Dermis microvascular lymphatic vessel endothelial cell (primary cell): ENCODE measurements at places on chromosomes 4 and X. TPM values are rescaled to one million over a fixed set of nuclear protein-coding genes. Genes with fewer than 3 reads are reported as not detected.

USP17L24 gene
- total RNA-seq, result not detected in 2 replicates

F8A3 gene
- 1.4 and 1.6 TPM in 2 replicates for total RNA-seq

RTL3 gene
- not detected in 2 replicates for total RNA-seq

AGTR2 gene
- total RNA-seq, result not detected in 2 replicates

KDM5C gene
- 86.8 and 152 TPM in 2 replicates for total RNA-seq

GPC4 gene
- 0.13 TPM in 2 replicates for total RNA-seq

KLHL4 gene
- total RNA-seq, result 82.5 and 157 TPM in 2 replicates

ZFP92 gene
- total RNA-seq, result 0.39 and 0.89 TPM in 2 replicates

MMAA gene
- total RNA-seq, result 1.5 and 1.8 TPM in 2 replicates

ACE2 gene
- total RNA-seq, result not detected in 2 replicates

LPAR4 gene
- total RNA-seq, result under 0.01 TPM in 1 of 2 replicates, not detected in the other

MSX1 gene
- 2.1 and 2.3 TPM in 2 replicates for total RNA-seq

TRPC5OS gene
- total RNA-seq, result not detected in 2 replicates

AFP gene
- not detected in 2 replicates for total RNA-seq

LANCL3 gene
- 0.13 and 0.25 TPM in 2 replicates for total RNA-seq

STATH gene
- not detected in 2 replicates for total RNA-seq

NOX1 gene
- total RNA-seq, result not detected in 2 replicates

GPR82 gene
- total RNA-seq, result not detected in 2 replicates

NXF3 gene
- total RNA-seq, result not detected in 2 replicates

VSIG4 gene
- total RNA-seq, result not detected in 2 replicates

TMPRSS11B gene
- total RNA-seq, result not detected in 2 replicates

MAGED4B gene
- 22.9 and 52.7 TPM in 2 replicates for total RNA-seq

DCUN1D4 gene
- 21.4 and 31.2 TPM in 2 replicates for total RNA-seq

SPP1 gene
- not detected in 2 replicates for total RNA-seq

PNPLA4 gene
- total RNA-seq, result 10.1 and 13.0 TPM in 2 replicates

PDCL2 gene
- total RNA-seq, result not detected in 2 replicates

CHRNA9 gene
- total RNA-seq, result not detected in 2 replicates

TNMD gene
- total RNA-seq, result not detected in 2 replicates

CENPI gene
- 7.1 and 18.0 TPM in 2 replicates for total RNA-seq

CC2D2A gene
- total RNA-seq, result 3.2 and 3.4 TPM in 2 replicates

PPP2R2C gene
- 0.39 and 0.89 TPM in 2 replicates for total RNA-seq

SPANXN4 gene
- total RNA-seq, result not detected in 2 replicates

GRPR gene
- under 0.01 TPM in 2 replicates for total RNA-seq

HSFX2 gene
- total RNA-seq, result 0.25 and 0.26 TPM in 2 replicates

FHIP1A gene
- 0.39 and 0.76 TPM in 2 replicates for total RNA-seq

SPATA4 gene
- not detected in 2 replicates for total RNA-seq

NR0B1 gene
- total RNA-seq, result not detected in 2 replicates
